ENCODE measurements at places on chromosomes 6 and 20. TPM values are rescaled to one million over a fixed set of nuclear protein-coding genes. Genes with fewer than 3 reads are reported as not detected.

Gene SAMD3
- 0.52 TPM for total RNA-seq

GRCh38 chr20:34703424-34704176 is 544 bp upstream of the TP53INP2 start:
- H3K4me3 ChIP-seq = peak overlapping the region; percentile 59
- H3K4me1 ChIP-seq = peaks cover 28% of the 10 kb centered on the region
- H3K27ac ChIP-seq = peak overlapping the region; percentile 99
- H3K36me3 ChIP-seq = no peaks in the 10 kb centered on the region
- no peaks in the 10 kb centered on the region for H3K27me3 ChIP-seq

DNA sequence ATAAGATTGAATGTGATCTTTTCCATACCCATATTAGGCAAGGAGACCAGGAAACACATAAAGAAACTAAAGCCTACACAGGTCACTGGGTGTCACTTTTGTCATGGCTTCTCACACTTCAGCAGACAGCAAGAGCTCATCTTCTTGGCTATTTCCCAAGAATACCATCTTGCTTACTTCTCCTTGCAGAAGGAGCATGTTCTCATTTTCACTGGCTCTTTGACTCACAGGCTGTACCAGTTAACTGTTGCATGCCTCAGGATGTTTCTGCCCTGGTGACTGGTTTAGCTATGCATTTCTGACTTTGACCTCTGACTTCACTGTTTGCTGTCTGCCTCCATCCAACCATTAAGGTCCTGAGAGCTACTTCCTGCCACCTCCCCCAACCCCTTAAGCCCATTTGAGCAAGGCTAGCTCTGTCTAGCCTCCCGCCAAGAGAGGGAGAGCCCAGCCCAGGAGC is 40.3 kb upstream of the OGFRL1 start:
- H3K27ac ChIP-seq = no peak overlapping the region
- no peak overlapping the region for H3K4me3 ChIP-seq
- H3K36me3 ChIP-seq = no peaks in the 10 kb centered on the region

GRCh38 chr20:55678970-55679667 is 326.2 kb downstream of the CBLN4 start:
- no peak overlapping the region for H3K27ac ChIP-seq
- H3K4me1 ChIP-seq = no peaks in the 10 kb centered on the region
- no peak overlapping the region for H3K4me3 ChIP-seq
- H3K27me3 ChIP-seq = no peaks in the 10 kb centered on the region
- no peaks in the 10 kb centered on the region for H3K36me3 ChIP-seq

Gene CST3
- total RNA-seq = 654 TPM

DNA sequence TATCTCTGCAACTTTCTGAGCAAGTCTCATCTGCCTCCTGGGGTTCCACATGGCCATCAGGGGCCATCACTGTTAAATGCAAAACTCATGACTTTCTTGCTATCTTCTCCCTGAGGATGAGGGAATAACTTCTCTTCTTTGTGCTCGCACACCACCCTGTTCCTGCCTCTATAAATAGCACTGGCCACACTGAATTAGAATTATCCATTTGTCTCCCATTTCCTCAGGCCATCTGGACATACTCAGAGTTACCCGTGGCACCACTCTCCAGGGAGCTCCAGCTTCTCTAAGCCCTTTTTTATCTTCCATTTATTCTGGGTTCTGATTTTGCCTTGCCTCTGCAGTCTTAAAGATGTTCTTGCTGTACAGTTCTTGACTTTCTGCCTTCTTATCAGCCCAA is 72.8 kb upstream of the ECI2 start:
- DNase-seq = no peak
- H3K36me3 ChIP-seq = no peaks in the 10 kb centered on the region
- no peaks in the 10 kb centered on the region for H3K27me3 ChIP-seq
- no peaks in the 10 kb centered on the region for H3K4me1 ChIP-seq
- no peak overlapping the region for H3K27ac ChIP-seq

Gene PRICKLE4
- 4.4 TPM for total RNA-seq

Gene BPI
- not detected for total RNA-seq

GRCh38 chr6:37971266-37971665 is 151.7 kb downstream of the ZFAND3 start:
- no peak for DNase-seq
- no peak overlapping the region for H3K4me3 ChIP-seq
- no peak overlapping the region for H3K27ac ChIP-seq
- H3K4me1 ChIP-seq = no peaks in the 10 kb centered on the region

Gene SRMS
- not detected for total RNA-seq

- no peak overlapping the region for H3K27ac ChIP-seq
- DNase-seq = no peak
- no peaks in the 10 kb centered on the region for H3K36me3 ChIP-seq
- H3K27me3 ChIP-seq = no peaks in the 10 kb centered on the region
These were observed 90.6 kb upstream of the B3GAT2 start for GRCh38 chr6:71047417-71047816.

DNA sequence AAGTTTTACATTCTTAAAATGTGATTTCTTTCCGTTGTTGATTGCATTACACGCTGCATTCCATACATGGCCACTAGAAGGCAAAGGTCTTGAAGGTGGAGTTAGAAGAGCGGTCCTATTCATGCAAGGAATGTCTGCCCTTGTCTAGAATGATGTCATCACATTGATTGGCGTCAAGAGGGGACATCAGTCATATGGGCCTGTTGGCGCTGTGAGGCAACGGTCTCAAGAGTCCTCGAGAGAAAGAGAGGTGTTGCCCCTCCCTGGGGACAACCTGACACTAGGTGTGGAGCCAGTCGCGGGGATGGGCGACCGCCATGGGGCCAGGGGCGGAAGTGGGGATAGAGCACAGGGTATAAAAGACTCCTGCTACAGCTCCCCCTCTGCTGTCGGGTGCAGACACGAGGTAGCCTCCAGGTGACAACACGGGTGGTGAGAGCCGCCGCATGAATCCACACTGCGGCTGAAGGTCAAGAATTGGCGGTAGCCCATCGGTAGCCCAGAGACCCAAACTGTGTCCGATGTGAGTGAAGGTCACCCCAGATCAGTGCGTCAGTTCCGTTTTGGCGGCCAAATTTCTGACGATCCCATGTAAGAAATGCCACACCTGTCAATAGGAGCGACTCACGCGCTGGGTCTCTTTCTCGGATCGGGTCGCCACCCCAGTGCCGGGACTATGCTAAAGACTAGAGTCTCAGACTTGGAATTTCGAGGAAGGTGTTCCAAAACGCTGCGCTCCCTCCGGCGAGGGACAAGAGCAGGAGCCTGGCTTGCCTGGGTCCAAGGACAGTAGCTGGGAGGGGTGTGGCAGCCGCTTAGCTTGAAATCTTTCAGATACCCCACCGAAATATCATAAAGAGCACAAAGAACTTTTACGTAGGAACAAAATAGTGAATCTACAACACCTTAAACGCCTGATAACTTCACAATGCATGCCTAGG is 93.2 kb upstream of the ZNF184 start:
- no peak overlapping the region for H3K27ac ChIP-seq
- no peak for DNase-seq
- H3K27me3 ChIP-seq = peaks cover 27% of the 10 kb centered on the region
- no peaks in the 10 kb centered on the region for H3K4me1 ChIP-seq

Gene HTR1E
- total RNA-seq = not detected

GRCh38 chr20:53738039-53738944 is 144.7 kb upstream of the ZNF217 start:
- peak overlapping the region; percentile 91 for H3K27ac ChIP-seq
- H3K27me3 ChIP-seq = no peaks in the 10 kb centered on the region
- peak; percentile 90 for DNase-seq
- H3K4me1 ChIP-seq = peaks cover 58% of the 10 kb centered on the region

Gene WFDC5
- total RNA-seq = not detected

Gene ZSCAN23
- total RNA-seq = 2.3 TPM

Gene SUPT3H
- 6.7 TPM for total RNA-seq

DNA sequence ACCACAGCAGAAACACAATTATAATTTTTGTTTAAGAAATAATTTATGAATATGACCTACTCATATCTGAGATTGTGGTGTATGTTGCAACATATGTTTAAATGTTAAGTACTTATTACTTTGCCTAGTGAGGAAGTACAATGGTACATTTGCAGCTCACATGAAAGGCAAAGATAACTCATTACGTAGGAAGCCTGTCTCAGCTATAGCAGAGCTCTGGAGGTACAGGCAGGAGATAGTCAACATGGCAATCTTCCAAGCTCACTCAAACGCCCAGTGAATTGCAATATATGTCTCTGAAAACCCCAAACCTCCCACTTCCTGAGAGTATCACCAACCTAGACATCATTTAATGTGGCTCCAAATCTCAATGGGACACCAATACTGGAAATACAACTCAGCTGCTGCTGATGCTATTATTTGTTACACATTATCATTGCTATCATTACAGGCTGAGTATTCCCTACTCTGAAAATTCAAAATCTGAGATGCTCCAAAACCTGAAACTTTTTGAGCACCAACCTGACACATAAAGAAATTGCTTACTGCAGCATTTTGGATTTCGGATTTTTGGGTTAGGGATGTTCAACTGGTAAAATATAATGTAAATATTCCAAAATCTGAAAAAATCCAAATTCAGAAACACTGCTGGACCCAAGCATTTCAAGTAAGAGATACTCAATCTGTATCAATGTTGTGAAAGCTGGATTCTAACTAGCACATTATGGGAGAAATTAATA is 25.1 kb upstream of the GSTA4 start:
- no peak overlapping the region for H3K27ac ChIP-seq
- H3K4me1 ChIP-seq = no peaks in the 10 kb centered on the region
- no peaks in the 10 kb centered on the region for H3K36me3 ChIP-seq
- H3K27me3 ChIP-seq = no peaks in the 10 kb centered on the region
- no peak overlapping the region for H3K4me3 ChIP-seq

Gene SLC13A3
- total RNA-seq = 3.4 TPM

Gene LY6G6D
- total RNA-seq = not detected

DNA sequence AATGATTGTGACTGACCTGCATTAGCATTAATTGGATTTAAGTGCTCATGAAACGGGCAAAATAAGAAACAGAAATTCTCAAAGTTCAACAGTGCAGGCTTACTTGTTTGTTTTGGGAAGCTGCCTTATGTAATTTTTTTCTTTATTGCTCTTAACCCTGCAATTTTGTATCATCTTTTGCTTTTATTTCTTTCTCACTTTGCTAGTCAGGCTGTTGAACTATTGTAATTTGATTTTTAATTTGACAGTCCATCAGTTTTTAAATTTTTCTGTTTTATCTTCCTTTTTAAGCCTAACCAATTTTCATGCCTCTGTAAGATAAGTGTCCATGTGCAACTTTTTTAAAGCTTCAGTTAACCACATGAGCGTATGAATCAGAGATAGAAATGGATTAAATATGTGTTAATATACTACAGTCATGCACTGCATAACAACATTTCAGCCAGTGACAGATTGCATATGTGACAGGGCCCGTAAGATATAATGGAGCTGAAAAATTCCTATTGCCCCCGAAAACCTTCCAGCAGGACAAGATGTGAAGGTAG is 44.6 kb downstream of the PEX7 start:
- H3K4me1 ChIP-seq = peaks cover 16% of the 10 kb centered on the region
- no peak overlapping the region for H3K4me3 ChIP-seq
- no peak for DNase-seq
- H3K36me3 ChIP-seq = no peaks in the 10 kb centered on the region

Gene RBL1
- 11.9 TPM for total RNA-seq

Gene BPIFB3
- not detected for total RNA-seq

Gene CCN5
- total RNA-seq = 7.9 TPM

Gene ULBP2
- not detected for total RNA-seq

DNA sequence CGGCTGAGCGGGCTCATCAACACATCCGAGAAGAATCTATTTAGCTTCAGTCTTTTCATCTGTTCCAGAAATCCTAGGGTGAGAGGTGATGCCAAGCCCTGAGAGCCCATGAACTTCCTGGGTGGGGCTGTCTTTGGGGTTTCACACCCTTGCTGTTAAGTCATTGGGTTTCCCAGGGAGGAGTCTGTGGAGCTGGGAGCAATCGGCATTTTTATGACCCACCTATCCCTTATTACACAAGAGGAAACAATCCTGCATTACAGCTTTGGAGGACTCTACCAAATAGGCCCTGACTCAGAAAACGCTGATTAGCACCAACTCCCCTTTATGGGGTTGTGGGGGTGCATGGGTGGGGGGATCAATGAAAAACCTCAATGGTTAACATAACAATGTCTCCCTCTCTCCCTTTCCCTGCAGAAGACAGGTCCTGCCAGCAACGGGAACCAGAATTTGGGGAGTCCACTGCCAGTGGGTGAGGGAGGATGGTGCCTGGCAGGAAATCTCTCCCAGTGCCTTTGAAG is 46.3 kb downstream of the EZR start:
- H3K27me3 ChIP-seq = no peaks in the 10 kb centered on the region
- no peak overlapping the region for H3K27ac ChIP-seq
- DNase-seq = no peak
- H3K36me3 ChIP-seq = peaks cover 58% of the 10 kb centered on the region

Gene LINC00237
- total RNA-seq = not detected

DNA sequence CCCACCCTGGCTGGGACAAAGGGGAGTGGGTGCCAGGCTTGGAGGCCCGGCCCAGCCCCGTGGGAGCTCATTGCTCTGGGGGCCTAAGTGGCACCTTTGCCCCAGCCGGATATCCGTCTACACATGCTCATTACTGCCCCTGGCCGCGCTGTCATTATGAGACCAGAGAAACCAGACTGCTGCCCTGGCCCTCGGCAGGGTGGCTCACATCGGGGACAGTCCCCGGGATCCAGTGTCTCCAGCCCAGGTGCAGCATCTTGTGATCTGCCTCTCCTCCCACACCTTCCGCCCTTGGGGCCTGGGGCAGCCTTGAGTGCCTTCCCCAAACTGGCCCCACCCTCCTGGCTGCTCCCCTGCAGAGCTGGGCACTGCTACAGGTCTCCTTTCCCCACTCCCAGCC is 4.9 kb downstream of the SRMS start:
- no peaks in the 10 kb centered on the region for H3K36me3 ChIP-seq
- no peak for DNase-seq
- peaks cover 16% of the 10 kb centered on the region for H3K4me1 ChIP-seq
- H3K4me3 ChIP-seq = no peak overlapping the region
- no peaks in the 10 kb centered on the region for H3K27me3 ChIP-seq

DNA sequence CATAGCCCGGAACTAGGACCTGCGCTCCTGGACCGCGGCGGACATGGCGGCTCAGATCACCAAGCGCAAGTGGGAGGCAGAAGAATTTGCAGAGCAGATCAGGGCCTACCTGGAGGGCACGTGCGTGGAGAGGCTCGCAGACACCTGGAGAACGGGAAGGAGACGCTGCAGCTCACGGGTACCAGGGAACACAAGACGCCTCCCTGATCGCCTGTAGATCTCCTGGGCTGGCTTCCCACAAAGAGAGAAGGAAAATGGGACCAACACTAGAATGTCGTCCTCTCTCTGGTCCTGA is 15.1 kb upstream of the HLA-A start:
- peaks cover 3% of the 10 kb centered on the region for H3K4me1 ChIP-seq
- H3K4me3 ChIP-seq = no peak overlapping the region
- no peaks in the 10 kb centered on the region for H3K36me3 ChIP-seq
- no peak for DNase-seq
- no peak overlapping the region for H3K27ac ChIP-seq
- no peaks in the 10 kb centered on the region for H3K27me3 ChIP-seq

DNA sequence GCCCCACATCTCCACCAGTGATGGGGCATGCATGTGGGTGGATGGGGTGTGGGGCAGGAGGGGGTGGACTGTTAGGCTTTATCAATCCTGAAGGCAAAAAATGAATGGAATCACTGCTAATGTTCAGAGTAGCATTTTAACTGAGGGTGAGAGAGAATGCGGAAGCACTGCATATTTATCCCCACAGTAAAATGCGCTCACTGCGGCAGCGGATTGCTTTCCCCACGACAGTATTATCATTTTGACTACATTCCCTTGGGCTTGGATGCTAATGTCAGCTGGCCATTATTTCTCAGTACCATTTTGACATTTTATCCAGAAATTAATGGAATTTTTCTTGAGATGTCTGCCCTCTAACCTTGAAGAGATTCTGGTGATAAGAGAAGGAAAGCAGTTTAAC is 13.4 kb downstream of the ALDH8A1 start:
- no peaks in the 10 kb centered on the region for H3K4me1 ChIP-seq
- DNase-seq = no peak
- H3K36me3 ChIP-seq = no peaks in the 10 kb centered on the region
- no peak overlapping the region for H3K27ac ChIP-seq
- no peaks in the 10 kb centered on the region for H3K27me3 ChIP-seq
- H3K4me3 ChIP-seq = no peak overlapping the region

Data from body of pancreas (tissue), 4 donors.